CD4-positive, alpha-beta T cell treated with Interleukin-1 beta for 1 hour (primary cell): ENCODE measurements at places on chromosomes 16 and 17.

DNA sequence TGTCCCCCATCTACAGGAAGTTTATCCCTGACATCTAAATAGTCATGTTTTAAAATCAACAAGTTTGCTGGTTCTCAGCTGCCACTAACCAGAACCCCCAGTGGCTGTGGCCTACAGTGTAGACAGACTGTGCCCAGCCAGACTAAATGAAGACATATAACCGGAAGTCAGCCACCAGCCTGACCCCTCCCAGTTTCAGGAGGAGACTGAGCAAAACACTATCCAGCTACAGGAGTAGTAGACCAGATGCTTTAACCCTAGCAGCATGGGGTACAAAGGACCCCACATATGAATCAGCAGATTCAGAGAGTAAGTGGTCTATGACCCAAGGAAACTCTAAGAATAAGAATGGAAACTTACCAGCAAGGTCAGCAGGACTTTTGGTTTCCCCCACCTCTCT lies 83.4 kb downstream of the HIC1 start:
- peak; percentile 24 for DNase-seq

DNA sequence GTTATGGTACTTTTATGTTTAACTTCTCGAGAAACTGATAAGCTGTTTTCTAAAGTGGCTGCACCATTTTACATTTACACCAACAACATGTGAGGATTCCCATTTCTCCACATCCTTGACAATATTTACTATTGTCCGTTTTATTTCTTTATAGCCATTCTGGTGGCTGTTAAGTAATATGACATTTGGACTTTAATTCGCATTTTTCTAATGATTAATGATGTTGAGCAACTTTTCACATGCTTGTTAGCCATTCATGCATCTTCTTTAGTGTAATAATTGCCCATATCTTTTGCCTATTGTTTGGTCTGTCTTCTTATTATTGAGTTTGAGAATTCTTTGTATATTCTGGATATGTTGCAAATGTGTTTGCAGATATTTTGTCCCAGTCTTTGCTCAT lies 114.2 kb downstream of the DNAH9 start:
- DNase-seq, result no peak

- peak; percentile 42 for DNase-seq
Observed at GRCh38 chr17:77666881-77667395, 291.6 kb upstream of the TNRC6C start.

GRCh38 chr16:63192980-63193379 lies 1156.7 kb upstream of the CDH8 start:
- no peak for DNase-seq

- DNase-seq, result no peak
Observed at GRCh38 chr16:3458278-3458851, 14.9 kb downstream of the NAA60 start.

- DNase-seq, result no peak
Observed at GRCh38 chr17:1896243-1897104, 66.7 kb downstream of the RPA1 start.
